ENCODE measurements at places on chromosomes 6 and 20.

DNA sequence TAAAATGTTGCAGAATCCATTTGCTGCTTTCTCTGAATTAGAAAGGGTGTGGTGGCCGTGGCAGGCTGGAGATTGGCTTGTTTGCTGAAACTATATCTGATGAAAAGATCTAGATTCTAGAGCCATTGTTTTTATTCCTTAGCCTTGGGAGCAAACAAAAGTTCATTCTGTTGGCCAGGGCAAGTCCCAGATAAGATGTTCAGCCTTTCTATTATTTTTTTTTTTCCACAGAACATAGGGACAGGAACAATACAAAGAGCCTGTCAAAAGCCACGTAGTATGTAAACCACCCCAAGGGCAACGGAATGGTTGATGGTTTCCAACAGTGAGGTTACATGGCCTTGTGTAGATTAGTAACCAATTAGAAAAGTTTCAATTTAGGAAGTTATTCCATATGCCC lies 119.9 kb upstream of the SLC22A16 start:
- DNase-seq: no peak

DNA sequence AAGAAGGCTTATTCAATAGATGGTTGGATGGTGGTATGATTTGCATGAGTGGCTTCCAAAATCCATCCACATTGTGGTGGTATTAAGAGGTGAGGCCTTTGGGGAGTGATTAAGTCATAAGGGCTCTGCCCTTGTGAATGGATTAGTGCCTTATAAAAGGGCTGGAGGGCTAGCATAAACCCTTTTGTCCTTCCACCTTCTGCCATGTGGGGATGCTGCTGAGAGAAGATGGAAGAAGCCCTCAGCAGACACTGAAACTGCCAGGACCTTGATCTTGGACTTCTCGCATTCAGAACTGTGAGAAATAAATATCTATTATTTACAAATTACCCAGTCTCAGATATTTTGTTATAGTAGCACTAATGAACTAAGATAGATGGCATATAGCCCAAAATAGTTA lies 27.8 kb upstream of the SRPK1 start:
- DNase-seq: no peak

DNA sequence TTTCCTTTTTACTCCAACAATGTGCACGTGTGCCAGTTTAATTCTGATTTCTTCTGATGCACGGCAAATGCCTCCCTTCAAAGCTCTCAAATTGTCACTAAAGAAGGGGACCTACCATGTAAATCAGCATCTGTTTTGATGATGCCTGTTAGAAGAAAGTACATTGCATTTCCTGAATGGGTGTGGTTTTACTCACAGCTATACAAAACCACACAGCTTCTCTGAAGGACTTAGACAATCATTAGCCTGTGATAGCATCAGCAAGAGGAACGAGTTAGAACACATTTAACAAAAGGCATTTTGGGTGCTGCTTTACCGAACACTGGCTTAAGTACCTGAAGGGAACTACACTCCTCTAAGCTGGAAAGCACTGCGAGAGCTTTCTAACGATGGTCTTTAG lies 109.4 kb downstream of the ATXN1 start:
- no peak for DNase-seq

DNA sequence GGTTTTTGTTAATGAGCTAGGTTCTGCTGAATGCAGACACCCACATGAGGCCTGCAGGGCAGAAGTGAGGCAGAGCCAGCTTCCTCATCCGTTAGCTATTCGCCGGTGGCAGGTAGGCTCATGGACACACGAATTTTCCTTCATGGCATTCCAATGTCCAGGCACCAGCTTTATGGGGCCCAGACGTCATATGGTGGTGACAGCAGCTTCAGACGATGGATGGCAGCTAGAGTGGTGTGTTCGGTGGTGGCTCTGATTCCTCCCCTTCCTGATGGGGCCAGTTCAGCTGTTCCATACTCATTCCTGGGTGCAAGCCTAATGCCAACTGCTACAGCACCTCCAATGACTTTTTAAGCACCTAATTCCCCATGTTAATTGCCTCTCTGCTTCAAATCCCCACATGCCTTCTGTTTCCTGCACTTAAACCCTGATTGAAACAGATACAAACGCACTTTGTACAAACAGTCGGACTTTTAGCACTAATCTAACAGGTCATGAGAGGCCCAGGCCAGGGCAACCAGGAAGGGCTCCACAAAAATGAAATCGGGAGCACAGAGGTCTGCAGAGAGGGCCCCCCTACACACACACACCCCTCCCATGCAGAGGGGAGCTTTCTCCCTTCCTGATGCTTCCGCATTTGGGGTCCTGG lies 35.7 kb upstream of the MLN start:
- DNase-seq: no peak

- DNase-seq: no peak
These were observed 1.5 kb downstream of the COL20A1 start for GRCh38 chr20:63294536-63294900.

DNA sequence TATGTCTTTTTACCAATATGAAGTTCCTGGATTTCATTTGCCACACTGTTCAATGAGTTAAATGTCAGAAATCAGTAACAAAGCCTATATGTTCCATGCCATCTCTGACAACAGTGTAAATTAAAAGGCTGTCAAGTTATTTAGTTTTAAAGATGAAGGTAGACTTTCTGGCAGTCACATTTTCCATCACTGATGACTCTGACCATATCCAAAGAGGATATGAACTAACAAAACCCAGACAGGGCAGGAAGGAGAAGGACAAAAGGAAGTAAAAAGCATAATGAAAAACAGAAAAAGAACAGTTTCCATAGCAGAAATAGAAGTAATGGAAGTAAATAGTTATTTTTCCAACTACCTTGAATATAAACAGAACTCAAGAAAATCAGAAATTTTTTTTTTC lies 242.3 kb downstream of the UBE3D start:
- DNase-seq: no peak

GRCh38 chr20:57649617-57650015 lies 29.4 kb upstream of the ZBP1 start:
- no peak for DNase-seq

DNA sequence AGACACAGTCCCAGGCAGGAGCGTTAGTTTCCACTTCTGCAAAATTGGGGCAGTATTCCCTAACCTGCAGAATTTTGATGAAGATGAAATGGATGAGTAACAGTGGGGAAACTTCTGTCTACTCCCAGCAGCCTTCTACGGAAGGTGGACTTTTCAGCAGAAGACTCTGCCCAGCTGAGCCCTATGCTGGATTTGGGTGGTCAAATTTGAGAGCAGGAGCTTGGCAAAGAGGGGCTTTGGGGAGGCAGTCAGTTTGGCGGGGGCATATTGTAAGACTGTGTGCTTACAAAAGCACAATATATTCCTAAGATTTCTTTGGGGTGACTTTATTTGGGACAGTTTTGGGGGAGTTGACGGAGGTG lies 5.4 kb upstream of the SDCBP2 start:
- DNase-seq: no peak

DNA sequence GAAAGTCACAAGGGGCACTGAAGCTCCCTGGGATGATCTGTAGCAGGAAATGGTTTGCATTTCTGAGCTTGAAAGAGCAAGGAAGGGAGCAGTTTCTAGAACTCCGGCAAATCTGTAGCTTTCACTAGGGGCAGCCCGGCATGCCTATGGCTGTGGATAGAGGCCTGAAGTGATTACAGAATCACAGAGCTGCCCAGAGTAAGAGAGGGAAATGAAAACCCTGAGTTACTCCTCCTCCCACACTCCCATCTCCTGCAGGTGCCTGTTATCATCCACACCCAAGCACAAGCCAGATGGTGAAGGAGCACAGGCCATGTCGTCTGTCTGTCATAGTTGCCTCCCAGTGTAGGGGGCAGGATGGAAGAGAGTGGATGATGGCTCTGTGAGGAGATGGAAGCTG lies 37.1 kb downstream of the HLA-F start:
- no peak for DNase-seq

DNA sequence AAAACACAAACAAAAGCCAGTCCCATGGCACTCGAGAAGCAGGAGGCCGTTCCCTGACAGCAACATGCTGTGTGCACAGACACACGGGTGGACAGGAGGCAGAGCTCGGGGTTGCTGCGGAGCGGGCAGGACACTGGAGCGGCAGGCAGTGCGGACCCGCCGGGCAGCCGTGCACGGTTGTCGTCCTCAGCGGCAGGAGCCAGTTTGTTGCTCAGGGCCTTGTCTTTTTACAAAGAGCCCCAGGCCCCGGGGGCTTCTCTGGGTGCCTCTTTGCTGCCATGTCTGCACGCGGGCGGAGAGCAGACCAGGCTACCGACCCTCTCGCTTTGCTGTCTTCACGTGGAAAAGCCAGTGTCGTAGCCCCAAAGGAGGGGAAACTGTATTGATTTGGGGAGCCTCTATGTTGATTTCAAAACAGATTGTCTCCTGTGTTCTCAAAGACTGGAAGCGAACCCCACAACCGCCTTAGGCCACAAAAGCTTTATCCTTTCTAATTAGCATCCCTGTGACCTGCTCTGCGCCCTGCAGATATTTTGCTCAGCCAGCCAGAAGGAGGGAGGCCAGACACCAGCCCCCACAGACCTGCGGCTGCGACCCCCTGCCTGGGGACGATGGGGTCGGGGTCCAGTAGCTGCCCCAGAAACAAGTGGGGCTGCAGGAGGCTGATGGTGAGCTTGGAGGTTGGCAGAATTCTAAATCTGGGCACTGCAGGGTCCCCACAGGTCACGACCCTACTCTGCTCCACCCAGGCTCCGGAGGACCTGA lies 50.2 kb downstream of the ERMARD start:
- DNase-seq: no peak

DNA sequence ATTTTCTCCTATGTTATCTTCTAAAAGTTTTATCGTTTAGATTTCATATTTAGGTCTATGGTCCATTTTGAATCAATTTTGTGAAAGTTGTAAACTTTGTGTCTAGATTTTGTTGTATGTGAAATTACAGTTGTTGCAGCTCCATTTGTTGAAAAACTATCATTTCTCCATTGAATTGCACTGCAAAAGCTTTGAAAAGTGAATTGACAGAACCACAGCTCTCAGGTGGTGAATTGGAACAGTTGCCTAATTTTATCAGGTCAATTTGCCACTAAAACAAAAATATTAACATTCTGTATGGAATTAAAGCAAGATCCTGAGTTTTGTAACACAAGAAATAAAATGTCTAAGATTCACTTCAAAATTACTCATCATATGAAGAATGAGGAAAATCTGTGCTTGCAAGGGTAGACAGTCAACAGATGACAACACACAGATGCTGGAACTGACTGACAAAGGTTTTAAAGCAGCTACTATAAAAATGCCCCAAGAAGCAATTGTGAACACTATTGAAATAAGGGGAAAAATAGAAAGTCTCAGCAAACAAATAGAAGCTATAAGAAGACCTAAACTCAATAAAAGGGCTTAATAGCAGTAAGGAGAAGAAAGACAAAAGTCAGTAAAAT lies 346.7 kb downstream of the PAX1 start:
- no peak for DNase-seq

DNA sequence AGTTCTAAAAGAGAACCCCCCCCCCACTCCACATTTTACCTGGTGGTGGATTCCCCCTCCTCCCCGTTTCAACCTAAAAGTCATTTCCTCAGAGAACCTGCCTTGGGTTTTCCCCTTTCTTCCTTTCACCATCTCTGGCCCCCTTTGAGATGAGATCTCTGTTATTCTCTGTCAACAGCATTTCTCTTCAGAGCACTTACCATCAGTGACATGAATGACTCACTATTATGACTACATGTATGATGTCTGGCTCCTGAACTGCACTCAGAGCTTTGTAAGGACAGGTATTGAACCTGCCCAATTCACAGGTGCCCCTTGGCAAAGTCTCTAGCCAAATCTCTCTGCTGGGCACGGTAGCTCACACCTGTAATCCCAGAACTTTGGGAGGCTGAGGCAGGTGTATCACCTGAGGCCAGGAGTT lies 61.4 kb upstream of the JARID2 start:
- no peak for DNase-seq

- DNase-seq: no peak
These were observed 715.6 kb upstream of the ID4 start for GRCh38 chr6:19121521-19121920.

DNA sequence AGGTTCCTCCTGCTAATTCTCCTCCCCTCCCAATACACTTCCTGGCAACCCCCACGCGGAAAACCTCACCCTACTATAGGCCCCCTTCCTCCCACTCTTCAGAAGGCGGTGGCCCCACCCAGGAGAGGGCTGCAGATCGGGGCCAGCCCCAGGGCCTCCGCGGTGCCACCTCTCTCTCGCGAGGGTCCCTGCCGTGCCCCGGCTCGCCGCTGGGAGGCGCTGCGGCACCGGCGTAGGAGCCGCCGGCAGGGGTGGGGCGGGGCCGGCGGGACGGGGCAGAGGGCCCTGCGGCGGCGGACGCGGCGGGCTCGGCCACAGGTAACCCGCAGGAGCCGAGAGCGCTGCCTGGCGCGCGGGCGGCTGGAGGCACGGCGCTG lies at the start of gene ANKRD6:
Gene ANKRD6, plus strand, starts transcription at position 278 of the 377 bp plus-strand sequence. CDS start 133,825 bp downstream, outside the sequence.
- peak; percentile 92 for DNase-seq

DNA sequence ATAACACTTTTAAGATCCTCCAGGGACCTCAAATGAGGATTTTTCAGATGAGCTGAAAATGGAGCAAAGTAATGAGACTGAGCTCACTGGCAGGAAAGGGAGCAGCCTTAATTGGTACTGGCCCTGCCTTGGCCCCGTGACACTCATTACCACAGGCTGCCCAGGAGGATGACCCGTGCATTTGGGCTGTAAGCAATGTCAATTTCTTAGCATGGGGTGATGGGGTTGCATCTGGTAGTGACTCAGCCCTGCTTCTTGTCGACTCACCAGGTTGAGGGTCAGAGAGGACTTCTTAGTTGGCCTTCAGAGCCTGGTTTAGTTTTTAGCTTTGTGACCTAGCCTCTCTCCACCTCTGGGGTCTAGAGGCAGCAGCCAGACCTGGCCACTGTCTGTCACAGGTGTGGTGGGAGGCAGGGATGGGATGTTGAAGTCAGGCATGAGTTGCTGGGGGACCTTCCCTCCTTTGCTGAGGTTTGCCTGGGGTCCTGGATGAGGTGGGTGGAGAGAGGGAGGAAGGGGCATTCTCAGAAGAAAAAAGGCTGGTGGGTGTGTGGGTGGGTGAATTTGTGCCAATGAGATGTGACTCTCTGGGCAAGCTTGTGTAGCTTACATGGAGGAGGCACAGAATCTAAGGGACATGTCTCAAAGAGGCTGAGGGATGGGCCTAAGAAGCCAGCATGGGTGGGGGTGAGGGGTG lies 25.9 kb upstream of the EPB41L1 start:
- no peak for DNase-seq

- DNase-seq: no peak
These were observed 38.7 kb downstream of the GSS start for GRCh38 chr20:34916774-34917354.

All from progenitor cell of endocrine pancreas (in vitro differentiated cells).